NCI-H187 treated with DMSO at 0.1 percent for 48 hours (cell line): ENCODE measurements at places on chromosomes 3 and 15.

- no peak for DNase-seq
Measured at GRCh38 chr3:148330542-148330941, 367.2 kb upstream of the AGTR1 start.

- DNase-seq = no peak
Measured at GRCh38 chr3:62678841-62679240, 196.4 kb downstream of the CADPS start.

- DNase-seq = no peak
Measured at GRCh38 chr3:98733053-98733811, 29.9 kb upstream of the ST3GAL6 start.

- no peak for DNase-seq
Measured at GRCh38 chr15:41629463-41629862, 30.7 kb upstream of the MGA start.

DNA sequence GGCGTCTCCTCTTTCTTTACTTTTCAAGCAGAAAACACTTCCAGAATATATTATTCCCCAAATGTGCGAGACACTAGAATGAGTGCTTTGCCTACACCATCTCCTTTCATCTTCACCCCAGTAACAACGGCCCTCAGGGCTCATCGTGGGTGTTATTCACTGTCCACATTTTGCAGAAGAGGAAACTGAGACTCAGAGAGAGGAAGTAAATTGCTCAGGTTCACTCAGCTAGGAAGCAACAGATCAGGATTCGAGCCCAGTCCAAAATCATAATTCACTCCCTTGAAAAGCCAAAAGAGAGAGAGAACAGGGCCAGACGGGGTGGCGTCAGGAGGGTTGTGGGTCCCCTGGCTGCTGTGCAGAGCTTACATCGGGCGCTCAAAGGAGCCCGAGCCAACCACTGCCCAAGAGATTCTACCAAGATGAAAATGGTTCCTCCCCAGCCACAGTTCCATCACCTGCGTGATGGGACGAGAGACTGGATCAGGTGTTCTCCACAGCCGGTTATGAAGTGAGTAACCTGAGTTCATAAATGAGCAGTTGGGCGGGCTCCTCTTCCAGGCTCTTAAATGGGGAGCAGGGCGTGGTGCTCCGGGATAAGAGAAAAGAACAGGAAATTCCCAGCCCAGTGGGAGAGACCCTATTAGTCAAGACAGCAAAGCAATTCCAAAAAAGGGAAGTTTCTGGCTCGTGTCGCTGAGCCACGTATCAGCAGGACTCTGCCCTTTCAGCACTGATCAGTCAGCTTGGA lies 48.6 kb upstream of the FLNB start:
- no peak for DNase-seq

GRCh38 chr3:115666920-115667737 lies 43.8 kb downstream of the GAP43 start:
- no peak for DNase-seq

GRCh38 chr3:30915782-30916181 lies 21.3 kb upstream of the GADL1 start:
- no peak for DNase-seq

- no peak for DNase-seq
Measured at GRCh38 chr3:13557417-13557816, 8.5 kb downstream of the FBLN2 start.

GRCh38 chr3:24006-24405 lies 172.6 kb upstream of the CHL1 start:
- no peak for DNase-seq

- DNase-seq = no peak
Measured at GRCh38 chr3:7086417-7086816, 225.5 kb downstream of the GRM7 start.

DNA sequence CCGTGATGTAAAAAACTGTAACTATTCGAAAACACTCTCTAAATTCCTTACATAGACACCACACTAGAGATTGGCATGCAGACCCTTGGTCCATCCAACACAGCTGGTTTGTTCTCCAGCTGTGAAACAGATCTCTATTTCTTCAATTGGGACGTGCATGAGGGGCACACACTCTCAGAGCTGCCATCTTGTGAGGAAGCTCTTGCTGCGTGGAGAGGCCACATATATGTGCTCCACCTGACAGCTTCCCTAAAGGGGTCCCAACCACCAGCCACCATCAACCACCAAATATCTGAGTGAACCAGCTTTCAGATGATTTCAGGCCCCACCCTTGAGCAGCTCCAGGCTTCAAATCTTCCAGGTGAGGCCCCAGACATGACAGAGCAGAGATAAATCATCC lies 25.6 kb downstream of the SSUH2 start:
- no peak for DNase-seq

DNA sequence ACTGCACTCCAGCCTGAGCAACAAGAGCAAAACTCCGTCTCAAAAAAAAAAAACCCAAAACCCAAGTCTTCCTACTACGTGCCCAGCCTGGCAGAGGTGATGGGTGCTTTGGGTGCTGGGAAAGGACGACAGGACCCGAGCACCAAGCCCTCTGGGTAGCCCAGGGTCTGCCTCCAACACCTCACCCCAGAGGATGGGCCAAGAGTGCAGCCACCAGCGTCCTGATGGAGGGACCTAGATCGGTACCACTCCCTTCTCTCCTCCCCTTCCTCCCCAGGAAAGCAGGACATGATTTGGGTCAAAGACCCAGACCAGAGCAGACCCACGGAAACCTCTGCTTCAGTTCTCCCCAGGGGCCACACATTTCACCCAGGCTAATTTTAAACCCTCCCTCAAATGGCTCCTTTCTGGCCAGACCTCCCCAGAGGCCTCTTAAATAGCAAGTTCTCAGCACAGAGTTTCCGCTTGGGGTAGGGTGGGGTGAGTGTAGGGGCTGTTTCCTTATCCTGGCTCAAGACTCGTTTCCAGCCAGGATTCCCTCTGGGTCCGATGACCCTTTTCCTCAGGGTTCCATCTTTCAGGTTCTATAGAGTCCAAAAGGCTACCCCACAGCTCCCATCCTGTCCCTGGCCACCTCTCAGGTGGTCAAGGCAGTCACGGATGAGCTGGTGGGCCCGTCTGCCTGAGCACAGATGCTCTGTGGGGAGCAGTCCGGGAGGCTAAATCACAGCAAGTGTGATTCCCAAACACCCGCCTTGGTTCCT lies 20.5 kb downstream of the RBPMS2 start:
- DNase-seq = no peak

DNA sequence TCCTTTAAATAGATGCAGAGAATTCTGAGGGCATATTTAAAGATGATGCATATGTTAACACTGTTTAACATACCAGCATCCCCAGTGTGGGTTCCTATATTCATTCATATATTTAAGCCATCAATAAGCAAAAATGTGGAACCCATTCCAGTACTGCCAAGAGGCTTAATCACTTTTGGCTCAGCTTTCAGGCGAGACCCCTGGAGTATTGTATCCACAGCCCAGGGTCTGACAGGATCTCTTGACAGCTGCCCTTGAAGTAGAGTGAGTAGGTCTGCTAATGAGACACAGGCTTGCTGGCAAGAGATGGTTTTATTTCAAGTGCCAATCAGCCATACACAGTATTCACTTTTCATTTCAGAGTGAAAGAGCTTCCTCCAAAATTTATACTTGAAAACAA lies 367.3 kb downstream of the OCA2 start:
- no peak for DNase-seq

GRCh38 chr3:162175878-162176277 lies 679.3 kb downstream of the OTOL1 start:
- DNase-seq = no peak

- DNase-seq = no peak
Measured at GRCh38 chr15:71316911-71317310, 201.6 kb downstream of the THSD4 start.

DNA sequence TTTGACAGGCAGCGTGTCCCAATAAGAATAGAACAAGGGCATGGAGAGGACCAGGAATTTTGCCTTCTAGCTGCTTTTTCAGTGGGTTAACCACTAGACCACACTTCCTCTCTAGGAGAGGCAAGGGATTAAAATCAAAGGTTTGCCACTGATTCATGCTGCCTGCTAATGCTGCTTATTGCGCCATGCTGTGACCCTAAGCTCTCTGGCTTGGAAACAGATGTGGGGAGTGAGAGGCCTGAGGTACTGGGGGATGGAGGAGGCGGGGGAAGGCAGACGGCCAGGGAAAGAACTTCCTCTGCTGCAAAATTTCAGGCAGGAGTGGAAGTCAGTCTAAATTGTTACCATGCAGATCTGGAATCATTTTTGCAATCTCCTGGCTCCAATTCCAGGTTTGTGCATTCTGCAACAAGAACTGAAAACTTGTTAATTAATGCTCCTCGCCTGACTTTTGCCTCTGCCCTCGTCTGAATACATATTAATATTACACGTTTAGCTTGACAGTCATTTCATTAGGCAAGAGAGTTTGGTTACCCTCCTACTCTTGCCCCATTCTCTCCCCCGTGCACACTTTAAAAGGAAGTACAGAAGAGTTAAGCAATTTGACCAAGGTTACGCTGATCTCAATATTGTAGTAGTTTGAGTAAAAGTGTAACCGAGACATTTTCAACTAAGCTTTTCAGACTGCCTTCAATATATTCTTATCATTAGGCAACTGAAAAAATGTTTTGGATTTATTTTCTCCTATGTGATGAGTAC lies 121.7 kb upstream of the SPRED1 start:
- no peak for DNase-seq

GRCh38 chr15:80199869-80200268 lies 47.1 kb downstream of the FAH start:
- DNase-seq = no peak

GRCh38 chr3:17795711-17796110 lies 53.3 kb upstream of the TBC1D5 start:
- no peak for DNase-seq

DNA sequence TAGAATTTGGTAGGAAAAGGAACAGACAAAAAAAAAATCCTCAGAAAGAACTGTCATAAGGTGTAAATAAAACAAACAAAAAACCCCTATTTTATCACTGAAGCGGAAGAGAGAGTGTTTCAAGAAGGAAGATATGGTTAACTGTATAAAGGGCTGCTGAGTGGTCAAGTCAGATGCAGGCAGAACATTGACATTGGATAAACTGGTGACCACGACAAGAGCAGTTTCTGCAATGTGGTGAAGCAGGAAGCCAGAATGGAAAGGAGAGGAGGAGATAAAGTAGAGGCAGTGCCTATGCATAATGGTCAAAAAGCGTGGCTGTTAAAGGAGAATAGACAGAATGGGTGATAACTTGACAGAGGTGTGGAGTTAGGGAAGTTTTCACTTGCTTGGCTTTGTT lies 75.3 kb downstream of the CYP19A1 start:
- no peak for DNase-seq

- no peak for DNase-seq
Measured at GRCh38 chr15:36791844-36792571, 212.6 kb downstream of the CDIN1 start.

DNA sequence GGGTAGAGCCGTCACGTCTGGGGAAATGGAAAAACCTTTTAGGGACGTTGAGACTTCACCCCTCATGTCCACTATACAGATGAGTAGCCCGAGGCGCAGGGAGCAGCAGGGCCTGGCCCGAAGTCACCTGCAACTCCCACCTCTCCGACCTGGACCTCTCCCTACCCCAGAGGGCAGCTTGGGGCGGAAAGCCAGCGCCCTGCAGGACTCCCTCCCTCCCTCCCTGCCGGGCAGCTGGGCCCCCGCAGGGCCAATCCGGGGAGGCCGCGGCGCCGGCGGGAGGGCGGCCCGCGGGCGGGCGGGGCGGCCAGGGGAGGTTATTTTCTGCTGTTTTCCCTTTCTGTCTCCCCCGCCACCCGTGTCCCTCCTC lies 2.0 kb downstream of the WNT7A start:
- no peak for DNase-seq

DNA sequence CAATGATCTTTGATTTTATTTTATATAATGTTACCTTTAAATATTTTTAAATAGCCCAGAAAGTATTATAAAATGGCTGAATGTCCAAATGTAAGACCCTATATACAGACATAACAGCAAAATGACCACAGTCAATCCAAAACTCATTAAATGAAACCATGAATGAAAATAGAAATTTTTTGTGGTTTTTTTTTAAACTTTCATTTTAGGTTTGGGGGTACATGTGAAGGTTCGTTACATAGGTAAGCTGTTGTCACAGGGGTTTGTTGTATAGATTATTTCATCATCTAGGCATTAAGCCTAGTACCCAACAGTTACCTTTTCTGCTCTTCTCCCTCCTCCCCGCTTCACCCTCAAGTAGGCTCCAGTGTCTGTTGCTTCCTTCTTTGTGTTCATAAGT lies 108.8 kb downstream of the FAIM start:
- no peak for DNase-seq

DNA sequence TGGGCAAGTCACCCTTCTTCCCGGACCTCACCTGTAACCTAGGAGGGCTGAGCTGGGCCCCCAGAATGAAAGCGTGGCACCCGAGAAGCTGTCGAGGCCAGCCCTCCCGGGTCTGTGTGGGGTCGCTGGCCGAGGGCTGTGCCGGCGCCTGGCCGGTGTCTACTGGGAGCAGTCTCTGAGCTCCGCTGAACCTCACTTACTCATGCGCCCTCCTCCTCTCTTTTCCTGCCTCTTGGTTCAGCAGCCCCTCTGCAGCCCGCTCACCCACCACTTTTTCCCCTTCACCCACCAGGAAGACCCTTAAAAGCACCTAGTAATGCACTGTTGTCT lies 419 bp downstream of the HYKK start:
- DNase-seq = no peak

DNA sequence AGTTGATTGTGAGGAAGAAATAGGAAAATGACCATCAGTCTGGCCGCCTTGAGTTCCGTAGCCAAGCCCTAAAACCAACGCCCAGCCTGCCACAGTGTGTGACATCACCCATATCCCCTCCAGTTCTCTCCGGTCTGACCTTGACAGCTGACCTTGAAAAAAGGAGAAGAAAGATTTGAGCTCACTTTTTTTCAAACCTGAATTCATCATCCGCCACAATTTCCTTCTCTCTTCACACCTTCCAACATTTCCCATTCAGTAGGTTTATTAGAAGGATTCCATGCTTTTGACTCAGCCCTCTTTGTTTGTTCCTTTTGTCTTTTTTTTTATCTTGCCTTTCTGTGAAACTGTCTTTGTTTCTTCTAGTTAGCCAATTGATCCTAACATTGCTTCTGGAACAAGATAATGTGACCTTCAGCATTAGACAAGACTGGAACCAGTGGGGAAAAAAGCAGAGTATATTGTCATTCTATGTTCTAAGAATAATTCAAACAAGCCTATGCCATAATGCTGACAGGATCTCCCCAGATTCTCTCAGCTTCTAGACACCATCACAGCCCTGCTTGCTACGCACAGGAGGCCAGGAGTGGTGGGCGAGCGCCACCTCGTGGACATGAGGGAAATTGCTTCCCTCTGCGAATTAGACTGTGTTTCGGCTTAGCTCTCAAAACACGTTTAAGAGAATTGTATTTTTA lies 283.1 kb downstream of the FGF12 start:
- DNase-seq = no peak

- DNase-seq = no peak
Measured at GRCh38 chr3:14286887-14287500, 108.4 kb downstream of the LSM3 start.

- DNase-seq = no peak
Measured at GRCh38 chr3:61381745-61382392, 130.6 kb upstream of the FHIT start.

DNA sequence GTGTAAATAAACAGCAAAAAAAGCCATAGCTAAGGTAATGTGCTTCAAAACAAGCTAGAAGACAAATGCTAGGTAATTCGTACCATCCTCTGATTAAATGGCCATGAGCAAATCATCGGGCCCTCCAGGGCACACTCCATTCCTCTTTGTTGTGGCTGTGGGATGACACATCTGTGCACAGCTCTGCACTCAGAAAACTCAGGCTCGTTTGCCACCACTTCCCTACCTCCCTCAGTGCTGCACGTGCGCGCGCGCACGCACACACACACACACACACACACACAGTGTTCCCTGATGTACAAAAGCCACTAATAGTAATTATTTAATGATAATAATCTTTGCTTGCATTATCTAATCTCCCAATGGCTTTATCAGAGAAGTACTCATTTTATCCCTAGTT lies 336.6 kb downstream of the FEZF2 start:
- DNase-seq = no peak
